HuH-7.5 (cell line): ENCODE measurements at places on chromosomes 13 and 19.

DNA sequence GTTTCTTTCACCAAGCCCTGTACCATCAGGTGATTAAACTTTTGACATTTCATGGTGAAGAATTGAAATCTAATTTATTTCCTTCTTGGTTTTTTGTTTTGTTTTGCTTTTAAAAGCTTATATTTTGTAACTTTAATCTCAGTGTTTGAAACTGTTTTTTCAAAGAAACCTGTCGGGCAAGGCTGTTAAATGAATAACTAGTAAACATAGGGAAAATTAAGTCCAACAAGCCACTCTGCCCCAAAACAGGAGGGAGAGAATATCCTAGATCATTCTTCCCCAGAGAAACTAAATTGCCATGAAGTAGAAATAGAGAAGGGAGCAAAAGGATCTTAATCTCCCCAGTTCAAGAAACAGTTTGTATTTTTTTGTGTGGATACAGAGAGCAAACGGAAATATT, 98.2 kb downstream of the FREM2 start:
- no peak for DNase-seq

DNA sequence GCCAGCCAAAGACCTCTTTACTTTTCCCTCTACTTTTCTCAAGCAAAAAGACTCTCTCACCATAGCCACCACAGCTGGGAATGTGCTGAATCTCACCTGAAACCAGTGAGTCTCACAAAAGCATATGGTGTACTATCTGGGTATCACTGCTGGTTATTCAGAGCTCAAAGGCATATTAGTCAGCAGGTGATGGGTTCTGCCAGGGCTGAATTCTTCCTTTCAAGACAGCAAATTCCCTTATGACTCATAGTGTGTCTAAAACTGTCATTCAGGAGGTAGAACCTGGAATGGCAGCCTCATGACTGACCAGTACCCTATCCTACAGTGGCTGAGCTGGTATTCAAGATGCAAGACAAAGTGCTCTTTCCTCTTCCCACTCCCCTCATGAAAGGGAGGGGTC, 2859.1 kb downstream of the PCDH9 start:
- DNase-seq, result no peak

DNA sequence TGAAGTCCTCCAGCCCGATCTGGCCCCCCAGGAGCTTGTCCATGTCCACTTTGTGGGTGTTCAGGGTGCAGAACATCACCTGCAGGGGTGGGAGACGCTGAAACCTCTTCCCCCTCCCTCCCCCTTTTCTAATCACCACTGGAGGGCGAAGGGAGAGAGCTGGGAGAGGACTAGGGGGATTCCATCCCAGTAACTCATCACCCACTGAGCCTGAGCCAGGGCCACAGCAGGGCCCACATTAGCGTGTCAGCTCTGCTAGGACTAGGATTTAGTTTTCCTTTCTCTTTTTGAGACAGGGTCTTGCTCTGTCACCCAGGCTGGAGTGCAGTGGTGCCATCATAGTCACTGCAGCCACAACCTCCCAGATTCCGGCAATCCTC, 5.5 kb upstream of the PTGER1 start:
- peak; percentile 25 for DNase-seq

- no peak for DNase-seq
Measured at GRCh38 chr13:75541287-75541686, 3.6 kb upstream of the COMMD6 start.

DNA sequence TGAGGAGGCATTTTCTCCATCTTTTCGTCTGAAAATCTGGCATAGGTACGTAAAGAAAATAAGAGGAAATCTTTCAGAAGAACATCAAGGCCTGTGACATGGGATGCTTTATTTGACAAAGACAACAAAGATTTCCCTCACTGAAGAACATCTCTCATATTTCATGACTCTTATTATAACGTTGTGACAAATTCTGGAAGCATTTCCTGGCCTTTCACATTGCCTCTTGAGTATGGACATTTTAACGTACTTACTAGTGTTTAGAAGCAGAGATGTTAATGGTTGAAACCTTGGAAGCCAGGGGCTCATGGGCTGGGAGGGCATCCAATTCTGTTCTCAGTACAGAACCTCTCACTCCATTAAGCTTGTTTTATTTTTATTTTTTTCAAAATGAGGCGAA, 210.8 kb downstream of the DCT start:
- no peak for DNase-seq

- no peak for DNase-seq
Measured at GRCh38 chr19:45938733-45939319, 24.2 kb upstream of the NANOS2 start.

- no peak for DNase-seq
Measured at GRCh38 chr13:29878101-29878500, 27.7 kb upstream of the UBL3 start.

DNA sequence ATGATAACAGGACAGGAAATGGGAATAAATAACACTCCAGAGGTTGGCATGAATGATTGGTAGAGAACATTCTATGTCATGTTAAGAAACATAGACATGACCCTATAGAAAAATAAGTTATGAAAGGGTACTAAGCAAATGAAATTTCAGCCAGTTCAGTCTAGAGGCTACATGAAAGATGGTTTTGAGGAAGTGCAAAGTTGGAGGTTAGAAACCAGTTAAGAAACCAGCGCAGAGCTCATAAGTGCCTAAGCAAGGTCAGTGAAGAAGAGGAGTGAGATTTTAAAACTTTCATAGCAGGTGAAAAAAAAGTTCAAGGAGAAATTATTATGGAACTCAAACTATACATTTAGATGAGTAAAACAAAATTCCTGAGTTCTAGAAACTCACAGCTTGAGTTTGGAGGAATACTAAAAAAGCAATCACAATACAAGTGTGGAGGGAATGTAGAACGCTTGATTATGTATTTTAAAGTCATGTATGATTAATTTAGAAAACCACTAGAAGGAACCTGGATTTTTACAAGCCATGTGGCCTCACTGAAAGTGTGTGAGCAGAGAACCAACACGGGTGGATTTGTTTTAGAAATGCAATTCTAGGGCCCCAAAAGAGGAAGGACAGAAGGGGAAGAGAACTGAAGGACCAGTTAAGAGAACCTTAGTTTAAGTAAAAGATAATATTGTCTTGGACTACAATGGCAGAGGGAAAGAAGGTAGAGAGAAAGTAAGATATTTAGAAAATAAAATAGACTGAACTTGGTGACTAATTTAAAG, 162.4 kb downstream of the PCDH20 start:
- DNase-seq, result no peak

- DNase-seq, result no peak
Measured at GRCh38 chr13:94431987-94432386, 47.5 kb downstream of the DCT start.

DNA sequence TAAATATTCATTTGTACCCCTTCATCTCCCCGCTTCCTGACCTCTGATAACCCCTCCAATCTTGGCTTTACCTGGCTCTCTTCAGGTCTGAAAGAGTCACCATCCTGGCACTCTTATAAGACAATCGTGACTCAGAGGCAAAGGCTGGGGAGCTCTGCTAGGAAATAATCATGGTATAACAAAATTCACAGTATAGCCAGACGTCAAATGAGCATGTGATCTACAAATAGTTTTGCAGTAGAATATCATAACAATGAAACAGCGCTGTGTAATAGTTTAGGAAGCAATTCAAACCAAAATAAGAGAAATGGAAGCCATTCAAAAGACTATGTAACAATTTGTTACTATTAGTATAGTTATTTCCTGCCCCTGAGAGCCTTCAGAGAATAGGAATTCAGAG, 34.2 kb downstream of the RXFP2 start:
- DNase-seq, result no peak

GRCh38 chr19:33720691-33721682, 75.7 kb upstream of the KCTD15 start:
- DNase-seq, result no peak

DNA sequence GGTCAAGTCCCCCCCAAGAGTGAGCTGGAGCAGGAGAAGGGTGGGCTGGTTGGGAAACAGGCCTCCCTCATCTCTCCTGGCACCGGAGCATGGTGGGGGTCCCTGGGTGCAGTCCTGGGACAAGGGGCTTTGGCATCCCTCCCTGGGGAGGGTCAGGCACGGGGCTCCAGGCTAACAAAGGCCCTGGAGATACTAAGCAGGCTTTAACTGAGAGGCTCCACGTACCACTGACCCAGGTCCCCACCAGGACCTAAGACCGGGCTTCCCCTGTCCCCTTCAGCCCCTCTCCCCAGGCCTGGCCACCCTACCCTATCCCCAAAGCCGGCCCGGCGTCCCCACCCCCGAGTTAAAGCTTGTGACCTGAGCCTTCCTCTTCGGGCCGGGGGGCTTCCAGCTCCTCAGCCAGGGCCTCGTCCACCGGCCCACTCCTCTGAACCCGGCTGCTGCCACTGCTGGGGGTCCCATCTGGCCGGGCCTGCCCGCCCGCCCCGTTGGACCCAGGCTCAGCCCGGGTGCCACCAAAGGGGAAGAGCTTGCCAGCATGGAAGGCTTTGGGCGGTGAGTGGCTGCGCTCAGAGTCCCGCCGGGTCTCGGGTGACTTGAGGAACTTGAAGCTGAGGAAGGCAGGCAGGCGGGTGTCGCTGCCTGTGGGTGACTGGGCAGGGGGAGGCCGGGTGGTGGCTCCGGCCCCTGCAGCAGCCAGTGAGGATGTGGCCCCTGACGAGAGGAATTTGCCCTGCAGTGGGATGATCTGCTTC, 10.1 kb downstream of the ANO8 start:
- no peak for DNase-seq

GRCh38 chr19:35977446-35978222, 17.4 kb upstream of the SDHAF1 start:
- no peak for DNase-seq

DNA sequence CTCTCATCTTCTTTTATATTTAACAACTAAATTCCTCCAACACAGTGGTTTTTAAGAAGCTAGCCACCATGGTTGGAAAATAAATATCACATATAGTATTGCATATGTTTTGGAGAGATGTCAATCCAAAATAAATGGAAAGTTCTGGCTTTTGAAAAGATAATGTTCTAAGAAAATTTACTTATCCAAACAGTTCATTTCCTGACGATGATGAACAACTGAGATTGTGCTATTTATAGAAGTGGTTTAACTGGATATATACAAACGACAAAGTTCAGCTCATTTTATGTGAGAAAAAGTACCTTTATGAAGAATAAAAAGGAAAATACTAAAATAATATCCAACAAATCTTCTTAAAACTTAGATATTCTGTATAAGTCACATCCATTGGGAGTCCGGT, 174.7 kb downstream of the MZT1 start:
- DNase-seq, result no peak

- DNase-seq, result no peak
Measured at GRCh38 chr19:15198951-15199660, 1.7 kb downstream of the NOTCH3 start.

- no peak for DNase-seq
Measured at GRCh38 chr13:20608438-20609020, 41.6 kb downstream of the IFT88 start.

DNA sequence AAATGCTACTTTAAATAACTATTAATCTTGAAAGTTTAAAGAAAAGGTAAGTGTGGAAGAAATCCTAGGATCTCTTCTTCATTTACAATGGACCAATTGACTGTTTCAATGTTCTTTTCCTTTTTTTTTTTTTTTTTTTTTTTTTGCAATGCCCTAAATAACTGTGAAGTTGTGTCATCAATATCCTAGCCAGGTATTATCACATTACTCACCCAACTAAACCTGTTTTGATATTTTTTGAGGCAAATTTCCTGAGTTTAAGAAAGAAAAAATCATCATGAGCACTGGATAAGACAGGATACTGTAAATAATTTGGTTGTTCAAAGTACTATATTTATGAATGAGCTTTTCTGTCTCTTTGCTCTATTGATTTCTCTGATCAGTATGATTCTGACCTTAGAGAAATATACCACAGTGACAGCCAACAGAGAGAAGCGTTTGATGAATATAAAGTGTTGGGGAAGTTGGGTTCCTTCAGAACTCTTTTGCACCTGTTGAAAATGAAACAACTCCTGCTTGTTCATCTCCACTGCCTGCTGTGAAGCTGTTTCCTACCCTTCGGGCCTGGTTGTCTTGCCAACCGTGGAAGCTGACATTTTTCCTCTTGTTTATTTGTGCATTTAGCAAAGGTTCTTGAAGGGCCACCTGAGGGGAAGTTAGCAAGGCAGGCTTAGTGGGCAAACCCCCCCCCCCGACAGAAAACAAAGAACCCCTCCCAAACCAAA, 1220.5 kb upstream of the SLC10A2 start:
- DNase-seq, result no peak

DNA sequence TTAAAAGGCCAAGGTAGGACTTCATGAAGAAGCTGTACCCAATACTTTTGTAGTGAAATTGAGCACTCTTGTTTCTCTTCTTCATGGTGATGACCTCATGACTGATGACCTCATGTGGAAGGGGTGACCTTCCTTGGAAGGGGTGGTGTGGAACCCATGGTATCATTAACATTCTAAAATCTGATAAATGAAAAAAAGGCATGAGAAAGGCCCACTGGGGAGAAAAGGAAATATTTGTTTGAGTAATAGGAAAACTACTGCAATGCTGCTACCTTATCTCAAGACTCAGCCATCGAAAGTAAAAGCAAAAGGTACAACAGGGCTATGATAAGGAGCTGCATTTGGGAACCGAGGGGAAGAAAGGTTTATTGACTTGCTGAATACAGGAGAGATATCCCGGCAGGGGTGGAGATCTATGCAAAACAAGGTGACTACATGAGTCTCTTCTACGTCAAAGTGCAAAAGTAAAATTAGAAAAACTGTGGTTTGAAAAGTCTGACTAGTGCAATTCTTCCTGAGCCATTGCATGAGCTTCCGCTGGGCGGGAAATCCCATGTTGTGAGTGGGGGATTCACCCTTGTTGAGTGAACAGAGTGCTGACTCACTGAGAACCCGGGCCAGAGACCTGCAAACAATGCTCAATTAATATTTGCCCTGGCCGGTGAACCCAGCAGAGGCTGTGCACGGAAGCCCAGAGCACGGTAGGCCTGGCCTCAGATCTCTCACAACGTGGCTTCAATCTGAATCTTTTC, 138.9 kb upstream of the RFC3 start:
- peak; percentile 75 for DNase-seq

- no peak for DNase-seq
Measured at GRCh38 chr13:103370790-103371189, 304.6 kb upstream of the SLC10A2 start.

- DNase-seq, result no peak
Measured at GRCh38 chr13:59413126-59413525, 750.6 kb downstream of the DIAPH3 start.

DNA sequence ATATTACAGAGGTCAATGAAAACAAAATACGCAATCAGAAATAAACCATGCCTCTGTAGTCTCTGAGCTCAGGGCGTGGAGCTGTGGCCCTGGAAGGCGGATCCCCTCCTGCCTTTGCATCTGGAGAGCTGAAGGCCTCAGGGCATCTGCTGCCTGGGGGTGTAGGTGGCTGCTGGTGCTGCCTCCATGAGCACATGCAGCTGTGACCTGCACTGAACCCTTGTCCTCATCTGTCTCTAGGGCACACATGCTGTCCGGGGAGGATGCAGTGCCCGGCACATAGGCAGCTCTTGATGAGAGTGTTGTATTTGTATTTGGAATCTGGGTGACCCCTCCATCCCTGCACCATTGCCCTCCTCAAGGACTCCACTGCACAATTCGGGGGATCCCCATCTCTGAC, 185.7 kb downstream of the TEX29 start:
- no peak for DNase-seq
